ENCODE measurements at places on chromosomes 7 and 10.

- DNase-seq: no peak
These were observed 34.0 kb upstream of the SH2D4B start for GRCh38 chr10:80503584-80504157.

DNA sequence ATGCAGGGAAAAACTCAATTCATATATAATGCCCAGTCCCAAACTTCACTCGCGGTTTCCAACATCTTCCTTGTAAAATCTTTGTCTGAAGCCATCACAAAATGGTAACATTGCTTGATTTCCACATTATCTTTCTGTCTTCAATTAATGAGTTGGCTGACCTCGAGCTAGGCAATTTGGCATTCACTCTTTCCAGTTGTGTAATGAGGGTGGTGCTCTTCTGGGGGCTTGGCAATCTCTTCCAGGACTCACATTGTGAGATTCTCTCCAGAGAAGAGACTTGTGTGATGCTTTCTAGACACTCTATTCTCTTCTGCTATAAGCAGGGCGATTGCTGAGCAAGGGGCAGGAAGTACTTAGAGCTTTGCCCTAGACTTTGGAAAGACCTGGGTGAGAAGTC lies 179.5 kb downstream of the JCAD start:
- no peak for DNase-seq

- DNase-seq: no peak
These were observed 71.1 kb downstream of the CFAP58 start for GRCh38 chr10:104424719-104425118.

DNA sequence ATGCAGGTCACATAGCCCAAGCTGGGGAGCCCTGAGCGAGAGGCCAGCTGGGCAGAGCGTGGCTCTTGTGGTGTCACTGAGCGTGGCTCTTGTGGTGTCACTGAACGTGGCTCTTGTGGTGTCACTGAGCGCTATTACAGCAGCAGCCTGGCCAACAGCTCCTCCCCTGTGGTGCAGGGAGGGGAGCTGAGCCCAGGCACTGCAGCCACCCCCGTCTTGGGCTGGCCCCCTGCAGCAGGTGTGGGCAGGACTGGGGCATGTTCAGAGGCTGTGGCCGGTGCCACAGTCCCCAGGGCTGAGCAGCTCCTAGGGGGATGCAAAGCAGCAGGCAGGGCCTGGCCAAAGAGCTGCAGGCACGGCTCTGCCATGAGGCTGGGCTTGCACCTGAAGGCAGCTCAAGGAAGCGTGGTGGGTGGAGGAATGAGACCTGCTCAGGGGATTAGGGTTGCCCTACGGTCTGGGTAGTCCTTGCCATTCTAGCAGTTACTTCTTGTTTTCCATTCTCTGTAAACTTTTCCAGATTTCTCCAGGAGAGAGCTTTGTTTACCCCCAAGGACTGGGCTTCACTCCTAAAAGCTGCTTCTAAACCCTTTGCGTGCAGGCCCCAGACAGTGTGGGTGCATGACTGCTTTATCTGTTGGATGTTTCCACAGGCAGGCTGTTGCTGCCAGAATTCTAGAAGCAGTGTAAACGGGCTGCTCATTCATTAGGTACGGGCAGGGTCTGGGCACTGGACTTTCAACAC lies 29.2 kb downstream of the ZNF783 start:
- DNase-seq: no peak

GRCh38 chr7:5194571-5194970 lies 4.5 kb downstream of the WIPI2 start:
- DNase-seq: no peak

GRCh38 chr7:123190109-123190831 lies 9.5 kb downstream of the SLC13A1 start:
- DNase-seq: peak; percentile 41

- no peak for DNase-seq
These were observed 205.2 kb downstream of the GRM8 start for GRCh38 chr7:127047521-127047920.

DNA sequence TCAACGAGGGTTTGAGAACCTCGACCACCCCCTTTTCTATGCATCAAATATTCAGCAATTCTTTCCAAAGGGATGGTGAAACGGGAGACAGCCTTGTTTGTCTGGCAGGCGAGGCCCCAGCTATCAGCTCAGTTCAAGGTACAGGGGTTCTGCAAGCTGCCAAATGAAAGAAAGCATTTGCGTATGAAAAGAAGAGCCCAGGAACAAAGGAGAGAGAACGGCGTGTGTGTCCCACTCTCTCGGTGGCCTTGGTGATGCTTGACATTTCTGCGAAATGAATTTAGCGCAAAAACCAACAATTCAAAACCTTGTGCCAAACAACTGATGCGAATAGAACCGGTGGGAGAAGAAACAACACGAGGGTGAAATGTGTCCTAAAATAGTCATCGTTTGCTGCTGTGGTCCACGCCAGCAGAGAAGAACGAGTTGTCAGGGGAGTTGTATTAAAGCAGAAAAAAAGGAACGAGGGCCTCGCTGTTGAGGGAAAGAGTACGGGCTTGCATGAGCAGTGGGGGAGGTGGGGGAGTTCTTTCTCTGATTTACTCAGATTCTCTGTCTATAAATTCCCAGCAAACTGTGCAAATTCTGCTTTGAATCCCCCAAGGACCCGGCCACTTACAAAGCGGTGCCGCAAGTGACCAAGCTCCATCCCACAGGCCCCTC lies 97.7 kb downstream of the TMEM130 start:
- no peak for DNase-seq

- DNase-seq: peak; percentile 33
These were observed 29.4 kb upstream of the TNRC18 start for GRCh38 chr7:5452937-5453540.

DNA sequence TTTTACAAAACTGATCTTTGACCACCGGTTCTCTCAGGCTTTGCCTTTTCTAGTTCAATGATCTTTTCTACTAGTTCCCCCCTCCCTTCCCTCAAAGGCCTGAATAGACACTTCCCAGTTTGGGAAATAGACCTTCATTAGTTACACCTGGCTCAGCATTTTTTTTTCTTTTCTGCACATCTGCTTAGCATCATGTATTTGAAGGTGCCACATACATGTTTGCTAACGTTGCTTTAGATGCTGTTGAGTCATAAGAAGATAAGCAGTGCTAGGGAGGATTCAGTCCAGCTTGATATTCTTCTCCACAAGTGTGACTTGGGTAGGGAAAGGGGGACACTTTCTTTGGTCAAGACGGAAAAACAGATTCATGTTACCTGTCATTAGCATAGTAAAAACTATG lies 78.3 kb downstream of the BICC1 start:
- DNase-seq: no peak

GRCh38 chr10:85510682-85511081 lies 855.9 kb downstream of the GRID1 start:
- DNase-seq: no peak
